ENCODE measurements at places on chromosomes 7 and 10. TPM values are rescaled to one million over a fixed set of nuclear protein-coding genes. Genes with fewer than 3 reads are reported as not detected.
A peak's percentile ranks its signal among the peaks of the same experiment; 100 is the strongest.

The SEC61G gene
- total RNA-seq = 137 TPM

GRCh38 chr7:85750454-85750949 lies 563.6 kb upstream of the SEMA3D start:
- peak; percentile 28 for DNase-seq

DNA sequence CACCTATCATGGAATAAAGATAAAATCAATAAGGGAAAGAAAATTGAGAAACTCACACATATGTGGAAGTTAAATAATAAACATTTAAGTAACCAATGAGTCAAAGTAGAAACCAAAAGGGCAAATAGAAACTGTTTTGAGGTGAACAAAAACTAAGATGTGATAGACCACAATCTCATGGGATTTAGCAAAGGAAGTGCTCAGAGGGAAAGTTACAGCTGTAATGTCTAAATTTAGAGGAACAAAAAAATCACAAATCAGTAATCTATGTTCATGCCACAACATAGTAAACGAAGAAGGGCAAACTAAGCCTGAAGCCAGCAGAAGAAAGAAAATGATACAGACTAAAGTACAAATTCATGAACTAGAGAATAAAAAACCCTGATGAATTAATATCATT lies 16.3 kb downstream of the CYP3A4 start:
- DNase-seq = no peak

DNA sequence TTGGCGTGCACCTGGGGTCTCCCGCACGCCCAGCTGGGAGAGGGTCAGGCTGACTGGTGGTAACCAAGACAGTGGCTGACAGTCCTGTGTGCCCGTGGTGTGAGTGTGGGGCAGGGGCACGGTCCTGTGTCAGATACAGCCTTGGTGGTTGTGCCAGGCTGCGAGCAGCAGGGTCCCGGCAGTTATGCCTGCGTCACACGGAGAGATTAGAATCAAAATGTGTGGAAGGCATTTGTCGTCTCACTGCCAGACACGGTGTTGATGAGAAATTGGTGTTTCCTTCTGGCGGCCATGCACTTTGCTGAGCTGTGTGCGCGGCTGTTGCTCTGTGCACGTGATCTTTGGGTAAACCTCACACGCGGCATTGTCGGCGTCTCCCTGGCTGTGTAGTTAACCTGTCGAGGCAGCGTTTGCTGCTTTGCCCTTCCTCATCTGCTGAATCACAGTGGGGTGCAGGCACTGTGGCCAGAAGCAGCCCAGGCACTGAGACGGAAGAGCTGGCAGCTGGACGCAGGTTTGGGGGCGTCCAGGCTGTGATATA lies 87.7 kb downstream of the NKX6-2 start:
- DNase-seq = no peak

DNA sequence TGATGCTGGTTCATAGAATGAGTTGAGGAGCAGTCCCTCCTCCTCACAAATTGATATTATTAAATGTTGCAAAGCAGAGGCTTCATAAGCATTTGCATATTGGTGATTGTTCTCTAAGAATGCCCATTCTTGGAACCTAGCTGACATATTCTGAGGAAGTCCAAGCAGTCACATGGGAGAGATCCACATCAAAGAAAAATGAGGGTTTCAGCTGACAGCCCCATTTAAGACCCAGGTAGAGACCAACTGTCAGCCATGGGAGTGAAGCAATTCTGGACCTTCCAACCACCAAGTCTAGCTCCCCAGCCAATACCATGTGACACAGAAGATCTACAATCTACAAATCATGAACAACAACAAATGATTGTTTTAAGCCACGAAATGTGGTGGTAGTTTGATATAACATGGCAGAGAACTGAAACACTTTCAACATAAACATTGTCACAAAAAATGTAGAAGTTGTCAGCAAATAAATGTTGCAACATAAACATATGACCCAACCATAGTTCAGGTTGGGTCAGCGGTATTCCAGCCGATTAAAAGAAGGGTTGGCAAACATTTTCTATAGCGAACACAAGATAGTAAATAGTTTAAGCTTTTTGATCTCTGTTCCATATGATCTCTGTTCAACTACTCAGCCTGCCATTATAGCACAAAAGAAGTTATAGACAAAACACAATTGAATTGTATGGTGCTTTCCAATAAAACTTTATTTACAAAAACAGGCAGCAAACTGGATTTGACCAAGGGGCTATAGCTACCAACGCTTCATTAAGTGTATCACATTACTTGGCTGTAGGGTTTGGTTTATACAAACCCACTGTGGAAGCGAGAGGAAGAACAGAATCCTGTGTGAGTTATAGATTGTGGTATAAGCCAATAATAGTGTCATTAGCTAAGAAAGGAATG lies 41.4 kb upstream of the MPP7 start:
- DNase-seq = no peak

DNA sequence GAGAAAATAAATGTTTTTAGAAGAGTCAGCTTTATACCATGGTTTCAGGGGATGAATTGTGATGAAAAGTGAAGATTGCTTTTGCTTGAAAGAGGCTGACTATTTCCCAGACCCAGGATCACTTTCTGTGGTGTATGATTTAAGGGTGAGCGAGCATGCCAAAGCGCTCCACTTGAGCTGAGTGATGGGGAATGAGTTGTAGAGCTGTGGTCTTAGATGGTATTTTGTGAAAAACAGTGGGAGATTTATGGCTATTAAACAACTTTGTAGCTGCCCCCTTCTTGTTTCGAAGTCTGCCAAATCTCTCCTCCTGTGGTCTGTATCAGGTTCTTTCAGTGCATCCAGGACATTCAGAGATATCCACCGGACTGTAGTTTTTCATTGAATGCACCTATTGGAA lies 888.2 kb downstream of the LRMDA start:
- DNase-seq = no peak

- DNase-seq = no peak
Measured at GRCh38 chr7:11172835-11173234, 199.2 kb downstream of the PHF14 start.

- DNase-seq = no peak
Measured at GRCh38 chr7:80609751-80610150, 28.7 kb upstream of the CD36 start.

The UCN3 gene
- 4.0 TPM for total RNA-seq

The OPN1SW gene
- total RNA-seq = not detected

DNA sequence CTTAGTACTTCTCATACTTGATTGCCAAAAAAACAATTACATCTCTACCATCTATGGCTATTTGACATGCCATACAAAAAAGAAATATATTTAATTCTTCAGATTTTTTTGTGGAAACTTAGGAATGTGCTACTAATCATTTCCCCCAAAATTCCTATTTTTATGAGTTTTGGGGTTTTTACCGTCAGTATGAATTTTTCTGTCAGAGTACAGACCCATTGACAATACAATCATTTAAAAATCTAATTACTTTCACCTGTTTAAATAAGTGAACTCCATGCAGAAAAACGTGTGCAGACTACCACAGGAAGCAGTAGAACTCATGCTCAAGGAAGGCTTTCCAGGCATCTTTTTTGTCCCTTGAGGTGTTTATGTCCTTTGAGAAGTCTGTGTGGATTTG lies 48.8 kb upstream of the FOXP2 start:
- DNase-seq = no peak

GRCh38 chr7:151014950-151015349 lies 9.3 kb downstream of the ATG9B start:
- peak; percentile 36 for DNase-seq

DNA sequence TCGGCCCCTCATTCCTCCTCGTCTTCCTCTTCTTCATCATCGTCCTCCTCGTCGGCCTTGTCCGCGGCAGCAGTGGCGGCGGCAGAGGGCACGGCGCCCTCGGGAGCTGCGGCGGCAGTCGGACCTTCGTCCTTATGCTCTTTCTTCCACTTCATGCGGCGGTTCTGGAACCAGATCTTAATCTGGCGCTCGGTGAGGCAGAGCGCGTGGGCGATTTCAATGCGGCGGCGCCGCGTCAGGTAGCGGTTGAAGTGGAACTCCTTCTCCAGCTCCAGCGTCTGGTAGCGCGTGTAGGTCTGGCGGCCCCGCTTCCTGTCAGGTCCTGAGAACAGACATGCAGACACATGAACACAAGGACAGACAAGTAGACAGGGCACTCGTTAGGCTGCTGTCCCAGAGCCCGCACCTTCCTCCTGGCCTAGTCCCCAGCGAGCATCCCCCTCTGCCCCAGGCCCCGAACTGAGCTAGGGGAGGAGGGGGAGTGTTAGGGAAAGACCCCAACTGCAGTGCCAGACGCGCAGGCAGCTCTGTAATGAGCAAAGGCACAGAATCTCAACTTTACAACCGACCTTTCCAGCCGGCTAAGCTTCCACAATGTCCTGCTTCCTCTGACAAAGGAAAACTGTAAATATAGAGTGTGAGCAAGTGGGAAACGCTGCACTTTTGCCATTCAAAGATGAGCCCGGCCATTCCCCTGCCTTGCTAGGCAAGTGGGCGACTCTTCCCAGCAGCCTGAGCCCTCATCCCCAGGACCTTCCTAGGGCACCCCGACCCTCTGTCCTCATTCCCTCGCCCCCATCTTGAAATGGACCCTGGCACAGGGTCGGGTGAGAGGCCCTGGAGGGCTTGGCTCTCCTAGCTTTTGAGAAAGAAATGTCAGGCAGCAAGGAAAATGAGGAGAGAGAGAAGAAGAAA lies 1.3 kb downstream of the HOXA7 start:
- DNase-seq = peak; percentile 60

Measured in colonic mucosa (tissue), 4 donors.